ENCODE measurements at places on chromosomes 1 and 21.

DNA sequence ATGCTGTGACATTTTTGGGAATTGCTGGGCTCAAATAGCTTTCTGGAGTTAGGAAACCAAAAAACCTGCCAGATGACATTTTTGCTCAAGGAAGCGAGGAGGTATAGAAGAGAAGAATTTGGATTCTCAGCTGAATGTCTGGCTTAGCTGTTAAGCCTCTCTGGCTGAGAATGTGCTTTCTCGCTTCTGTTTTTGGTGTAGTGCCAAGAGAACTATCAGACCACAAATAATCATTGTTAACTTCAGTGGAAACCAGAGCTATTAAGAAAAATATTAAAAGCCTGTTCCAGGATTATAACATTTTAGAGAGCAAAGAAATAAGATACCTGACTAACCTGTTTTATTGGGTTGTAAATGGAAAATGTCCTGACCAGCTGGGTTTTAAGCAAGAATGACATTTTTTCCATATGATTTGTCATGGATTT, 39.5 kb upstream of the DIPK1A start:
- no peak for DNase-seq

DNA sequence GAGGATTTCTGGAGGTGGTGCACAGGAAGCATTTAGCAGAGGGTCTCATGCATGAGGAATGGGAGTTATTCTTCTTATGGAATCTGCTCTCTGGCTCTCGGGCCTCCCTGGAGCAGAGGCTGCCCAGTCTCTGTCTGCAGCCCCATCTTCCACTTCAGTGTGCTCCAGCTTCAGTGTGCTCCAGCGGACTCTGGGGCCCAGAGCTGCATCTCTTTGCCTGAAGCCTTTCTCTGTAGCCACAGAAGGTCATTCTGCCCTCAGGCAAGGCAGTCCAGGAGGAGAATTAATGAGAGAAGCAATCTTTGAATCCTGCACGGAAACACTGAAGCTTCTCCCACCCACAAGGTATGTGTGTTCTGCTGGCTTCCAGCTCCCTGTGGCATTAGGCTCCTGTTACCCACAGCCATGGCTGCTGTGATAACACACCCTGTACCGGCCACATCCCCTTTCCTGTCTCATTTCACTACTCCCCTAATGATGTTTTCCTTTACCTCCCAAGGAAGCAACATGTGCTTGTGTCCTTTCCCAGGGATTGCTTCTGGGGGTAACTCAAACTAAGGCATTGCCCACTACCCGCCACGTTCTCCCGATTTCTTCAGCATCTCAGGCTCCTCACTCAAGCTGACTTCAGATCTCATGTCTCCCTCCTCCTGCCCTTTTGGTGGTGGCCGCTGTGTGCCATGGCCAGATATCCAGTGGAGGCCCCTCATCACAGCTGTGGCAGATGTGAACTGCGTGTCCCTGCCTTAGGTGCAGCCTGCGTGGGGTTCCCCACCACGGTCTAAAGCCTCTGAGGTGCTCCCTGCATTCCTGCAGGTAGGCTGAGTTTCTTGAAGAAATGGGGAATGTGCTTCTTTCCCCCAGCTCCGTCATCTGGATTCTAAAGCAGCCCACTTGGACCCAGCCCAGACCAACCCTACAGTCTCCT, 181.2 kb upstream of the GALNT2 start:
- DNase-seq, result peak; percentile 18

- DNase-seq, result no peak
Observed at GRCh38 chr1:162089748-162090147, 20.3 kb downstream of the NOS1AP start.

- DNase-seq, result no peak
Observed at GRCh38 chr1:229535230-229535629, 23.3 kb downstream of the ABCB10 start.

DNA sequence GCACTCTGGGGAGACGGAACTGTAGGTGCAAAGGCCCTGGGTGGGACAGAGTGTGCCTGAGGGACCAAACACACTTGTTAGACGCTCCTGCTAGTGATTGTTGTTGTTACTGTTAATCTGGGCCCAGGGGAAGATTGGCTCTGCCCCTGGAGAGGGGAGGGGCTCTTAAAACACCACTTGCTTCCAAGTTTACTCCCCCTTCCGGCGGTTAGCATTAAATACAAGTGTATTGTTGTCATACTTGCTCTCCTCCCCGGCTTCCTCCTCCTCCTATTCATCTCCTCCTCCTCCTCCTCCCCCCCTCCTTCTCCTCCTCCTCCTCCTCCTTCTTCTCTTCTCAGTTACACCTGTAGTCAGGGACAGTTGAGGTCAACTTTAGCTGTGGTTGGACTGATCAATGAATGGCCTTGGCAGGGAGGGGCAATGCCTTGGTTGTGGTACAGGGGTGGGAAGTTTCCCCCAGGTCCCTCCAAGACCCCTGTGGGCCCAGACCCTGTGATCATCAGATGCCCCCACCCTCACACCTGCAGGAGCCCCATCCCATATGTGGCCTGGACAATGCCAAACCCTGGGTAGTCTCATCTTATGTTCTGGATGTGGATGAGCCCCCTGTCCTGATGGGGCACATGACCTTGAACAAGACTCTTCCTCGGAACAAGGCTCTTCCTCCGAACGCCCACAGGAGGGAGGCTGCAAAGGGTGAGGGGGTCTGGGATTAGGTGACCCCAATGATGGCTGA, 217.3 kb downstream of the PTPRU start:
- peak; percentile 54 for DNase-seq

- no peak for DNase-seq
Observed at GRCh38 chr1:226990133-226990716, 50.1 kb downstream of the COQ8A start.

GRCh38 chr1:150612014-150612345, 17.4 kb downstream of the ENSA start:
- DNase-seq, result no peak

GRCh38 chr21:42756580-42757250, 103.3 kb downstream of the PDE9A start:
- DNase-seq, result no peak

GRCh38 chr1:179930867-179931266, 23.7 kb upstream of the CEP350 start:
- DNase-seq, result no peak

DNA sequence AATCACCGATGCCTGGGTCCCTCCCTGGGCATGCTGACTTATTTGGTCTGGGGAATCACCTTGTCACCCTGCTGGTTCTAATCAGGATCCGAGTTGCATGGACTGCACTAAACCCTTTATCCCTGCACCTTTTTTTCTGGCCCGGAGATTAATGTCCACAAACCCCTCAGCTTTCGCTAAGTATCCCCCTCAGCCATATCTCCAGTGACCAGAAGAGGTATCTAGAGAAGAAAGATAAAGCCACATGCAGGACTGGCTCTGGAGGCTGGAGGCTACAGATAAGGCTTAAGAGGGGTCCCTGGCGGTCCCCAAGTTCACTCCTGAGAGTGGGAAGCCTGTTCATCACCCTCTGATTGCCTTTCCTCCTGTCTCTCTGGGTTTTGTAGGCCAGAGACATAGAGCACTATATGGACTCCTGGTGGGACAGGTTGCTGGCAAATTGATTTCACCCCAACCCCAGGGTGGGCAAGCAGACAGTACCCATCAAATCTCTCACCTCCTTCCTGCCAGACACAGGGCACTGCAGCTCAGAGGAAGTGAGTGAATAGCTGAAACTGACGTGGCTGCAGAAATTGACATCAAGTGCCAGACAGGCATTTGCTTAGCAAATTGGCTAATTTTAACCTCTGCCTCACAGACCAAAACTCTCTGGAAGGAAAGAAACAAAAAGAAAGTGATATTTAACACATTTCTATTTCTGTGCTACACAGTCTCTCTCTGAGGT, 38.8 kb downstream of the HMGB4 start:
- DNase-seq, result no peak

DNA sequence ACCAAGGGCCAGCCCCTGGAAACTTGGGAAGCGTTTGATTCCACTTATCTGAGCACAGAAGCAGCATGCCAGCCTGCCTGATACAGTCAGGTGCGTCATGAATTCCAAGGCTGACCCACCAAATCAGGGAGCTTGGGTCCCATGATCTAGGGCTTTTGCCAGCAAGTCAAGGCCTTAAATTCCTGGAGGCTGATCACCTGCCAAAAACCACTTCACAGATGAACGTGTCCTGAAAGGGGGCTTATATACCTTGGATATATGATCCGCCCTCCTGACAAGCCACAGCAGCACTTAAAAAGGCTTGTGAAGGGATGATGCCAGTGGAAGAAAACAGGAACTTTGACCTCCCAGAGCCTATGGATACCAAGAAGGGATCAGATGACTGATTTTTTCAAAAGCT, 24.0 kb upstream of the CLIC6 start:
- DNase-seq, result no peak

GRCh38 chr1:192489748-192490147, 85.8 kb upstream of the RGS1 start:
- peak; percentile 70 for DNase-seq

GRCh38 chr1:54220004-54220811, 20.2 kb downstream of the MRPL37 start:
- DNase-seq, result no peak

DNA sequence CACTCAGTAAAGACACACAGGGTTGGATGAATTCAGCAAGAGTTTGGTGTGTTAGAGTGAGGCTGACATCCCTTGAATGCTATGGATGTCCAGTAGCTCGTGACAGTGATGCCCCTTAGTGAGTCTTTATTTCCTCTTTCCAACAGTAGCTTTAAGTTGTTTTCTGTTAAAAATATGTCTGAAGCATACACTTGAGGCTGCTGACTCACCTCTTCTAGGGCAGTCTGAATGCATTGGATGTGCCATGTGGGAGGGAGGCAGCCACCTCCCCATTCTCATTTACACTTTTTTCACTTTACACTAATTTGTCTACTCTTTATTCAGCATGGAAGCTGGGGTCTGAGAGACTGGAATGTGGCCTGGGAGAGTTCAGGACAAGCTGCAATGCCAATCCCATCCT, 17.6 kb downstream of the NOS1AP start:
- peak; percentile 21 for DNase-seq

DNA sequence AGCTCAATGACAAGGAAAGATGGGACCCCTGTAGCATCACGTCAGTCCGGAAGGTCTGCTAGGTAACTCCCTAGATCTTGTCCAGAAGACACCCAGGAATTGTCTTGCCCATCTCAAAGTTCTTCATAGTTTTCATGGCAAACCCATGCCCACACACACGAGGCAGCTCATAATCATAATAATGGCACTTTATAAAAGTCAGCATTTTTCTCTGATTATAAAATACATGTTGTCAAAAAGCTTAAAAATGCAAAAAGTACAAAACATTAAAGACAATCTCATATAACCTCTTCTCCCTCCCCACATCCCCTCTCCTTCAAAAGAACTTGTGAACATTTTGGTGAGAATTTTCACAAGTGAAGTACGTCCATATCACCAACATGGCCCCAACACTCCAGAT, 30.8 kb downstream of the EPHX1 start:
- no peak for DNase-seq

- no peak for DNase-seq
Observed at GRCh38 chr1:181604482-181605249, 121.3 kb downstream of the CACNA1E start.

- no peak for DNase-seq
Observed at GRCh38 chr1:169368406-169368769, 393 bp downstream of the BLZF1 start.

DNA sequence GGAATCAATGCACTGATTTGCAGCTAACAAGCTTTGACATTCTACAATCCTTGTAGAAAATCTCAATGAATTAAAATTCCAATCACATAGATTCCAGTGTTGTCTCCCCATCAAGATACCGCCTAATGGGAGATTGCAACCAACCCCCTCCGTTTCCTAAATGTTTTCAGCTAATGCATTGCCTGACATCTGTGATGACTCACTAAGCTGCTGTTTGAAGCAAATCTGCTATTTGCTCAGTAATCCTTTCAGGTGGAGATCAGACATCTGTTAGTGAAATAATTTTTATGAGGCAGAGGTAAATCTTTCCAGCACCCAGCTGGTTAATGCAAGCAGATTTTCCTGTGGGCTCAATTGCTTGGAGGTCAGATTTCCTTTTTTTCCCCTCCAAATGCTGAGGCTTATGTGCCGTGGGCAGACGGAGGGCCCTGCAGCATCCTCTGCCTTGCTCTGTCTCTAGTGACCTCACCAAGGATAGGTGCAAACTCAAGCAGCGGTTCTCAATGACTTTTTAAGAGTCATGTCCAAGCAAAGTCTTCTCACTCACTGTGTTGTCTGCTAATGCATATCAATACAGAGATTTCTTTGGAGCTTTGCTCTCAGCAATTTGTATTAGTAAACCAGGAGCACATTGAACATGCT, 91.1 kb upstream of the RAB3GAP2 start:
- peak; percentile 16 for DNase-seq

GRCh38 chr1:159014003-159014571, 4.4 kb downstream of the IFI16 start:
- no peak for DNase-seq

DNA sequence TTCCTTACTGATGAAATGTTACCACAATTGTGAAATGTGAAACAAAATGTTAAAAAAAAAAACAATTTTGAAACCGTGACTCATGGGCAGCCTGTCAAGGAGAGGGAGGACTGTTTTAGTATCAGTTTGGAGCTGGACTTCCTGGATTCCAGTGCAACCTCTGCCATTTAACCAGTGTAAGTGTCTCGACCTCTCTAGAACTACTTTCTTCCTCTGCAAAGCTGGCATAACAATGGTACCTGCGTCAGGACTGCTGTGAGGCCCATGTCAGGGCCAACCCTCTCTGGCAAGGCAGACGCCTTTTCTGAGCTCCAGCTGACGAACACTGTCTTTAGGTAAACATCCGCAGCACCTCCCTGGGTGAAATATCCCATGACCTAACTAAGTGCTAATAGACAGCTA, 20.9 kb downstream of the URB1 start:
- DNase-seq, result peak; percentile 65

DNA sequence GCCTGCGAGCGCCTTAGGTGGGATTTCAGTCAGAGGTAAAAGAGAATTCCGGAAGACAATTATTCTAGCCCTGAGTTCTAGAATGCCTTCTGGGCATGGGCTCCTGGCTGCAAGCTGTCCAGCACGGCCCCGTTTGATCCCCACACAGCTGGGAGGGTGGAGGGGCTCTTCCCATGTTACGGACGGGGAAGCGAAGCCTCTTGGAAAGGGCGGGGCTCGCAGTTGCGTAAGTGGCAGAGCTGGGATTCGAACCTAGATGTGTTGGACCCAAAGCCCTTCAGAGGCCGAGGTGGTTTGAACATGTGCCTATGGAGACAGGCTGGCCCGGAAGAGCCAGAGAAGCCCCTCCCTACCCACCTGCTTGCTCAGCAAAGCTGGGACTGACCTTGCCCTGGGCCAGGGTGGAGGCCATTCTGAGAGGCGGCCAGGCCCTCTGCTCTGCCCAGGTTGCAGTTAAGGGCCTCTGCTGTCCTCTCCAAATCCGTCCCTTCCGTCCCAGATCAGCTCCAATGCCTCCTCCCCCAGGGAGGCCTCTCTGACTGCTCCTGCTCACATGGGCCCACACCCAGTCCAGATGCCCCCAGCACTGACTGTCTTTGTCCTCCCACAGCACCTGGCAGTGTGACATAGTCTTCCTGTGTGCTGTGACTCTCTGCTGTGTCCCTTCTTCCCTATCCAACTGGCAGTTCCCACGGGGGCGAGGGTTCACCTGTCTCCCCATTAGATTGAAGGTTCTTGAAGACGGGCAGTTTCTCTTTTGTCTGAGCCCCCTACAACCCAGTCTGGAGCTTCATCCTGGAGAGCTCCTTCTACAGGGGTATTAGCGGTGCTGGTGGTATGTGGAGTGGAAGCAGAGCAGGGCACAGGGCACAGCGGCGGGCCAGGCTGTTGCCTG, 1.2 kb upstream of the HSPB7 start:
- DNase-seq, result no peak

GRCh38 chr1:118866330-118866729, 121.8 kb downstream of the TBX15 start:
- DNase-seq, result peak; percentile 6

- DNase-seq, result no peak
Observed at GRCh38 chr1:213295860-213296259, 244.8 kb downstream of the RPS6KC1 start.
